ENCODE measurements at places on chromosomes 1 and 21.

GRCh38 chr1:119912963-119913362 is 16.6 kb upstream of the ADAM30 start:
- no peak for DNase-seq

GRCh38 chr1:156899956-156900718 is 6.6 kb downstream of the PEAR1 start:
- no peak for DNase-seq

DNA sequence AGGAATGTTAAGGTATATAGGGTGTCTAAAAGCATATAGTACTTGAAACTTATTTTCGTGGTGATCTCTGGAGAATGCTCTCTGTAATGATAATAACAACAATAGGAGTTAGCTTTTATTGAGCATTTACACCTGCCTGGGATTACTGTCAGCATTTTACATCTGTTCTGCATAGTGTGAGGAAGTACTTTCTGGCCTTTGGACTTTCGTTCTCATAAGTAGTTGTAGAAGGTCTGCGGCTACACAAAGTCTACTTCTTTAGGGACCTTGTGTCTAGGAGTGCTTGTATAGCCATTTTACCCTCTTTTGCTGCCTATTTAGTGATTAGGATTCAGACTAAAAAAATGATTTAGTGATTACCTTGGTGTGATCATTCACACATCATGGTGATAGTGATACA is 103.6 kb upstream of the GPR52 start:
- no peak for DNase-seq

GRCh38 chr1:67552336-67552759 is 122.1 kb upstream of the SERBP1 start:
- no peak for DNase-seq

GRCh38 chr1:36231191-36231590 is 6.9 kb downstream of the THRAP3 start:
- no peak for DNase-seq

- no peak for DNase-seq
Measured at GRCh38 chr21:15204140-15204969, 139.6 kb upstream of the NRIP1 start.

- DNase-seq: no peak
Measured at GRCh38 chr1:197909384-197909783, 7.0 kb downstream of the C1orf53 start.

- no peak for DNase-seq
Measured at GRCh38 chr1:85611425-85611824, 30.9 kb downstream of the CCN1 start.

GRCh38 chr21:31456201-31456600 is 112.1 kb upstream of the TIAM1 start:
- no peak for DNase-seq

DNA sequence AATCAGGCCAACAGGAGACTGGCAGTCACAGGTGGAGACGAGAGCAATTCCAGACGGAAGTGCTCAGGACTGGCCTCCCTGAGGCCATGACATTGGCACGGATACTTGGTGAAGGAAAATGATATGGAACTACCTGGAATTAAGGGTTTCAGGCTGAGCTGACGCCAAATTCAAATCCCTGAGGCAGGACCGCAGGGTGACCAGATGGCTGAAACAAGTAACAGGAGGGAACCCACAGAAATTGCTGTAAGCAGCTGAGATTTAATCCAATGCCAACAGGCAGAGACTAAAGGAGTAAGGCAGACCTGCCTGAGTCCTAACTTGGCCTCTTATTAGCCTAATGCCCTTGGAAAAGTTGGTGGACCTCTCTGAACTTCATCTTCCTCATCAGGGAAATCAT is 76.2 kb downstream of the ERG start:
- DNase-seq: no peak

DNA sequence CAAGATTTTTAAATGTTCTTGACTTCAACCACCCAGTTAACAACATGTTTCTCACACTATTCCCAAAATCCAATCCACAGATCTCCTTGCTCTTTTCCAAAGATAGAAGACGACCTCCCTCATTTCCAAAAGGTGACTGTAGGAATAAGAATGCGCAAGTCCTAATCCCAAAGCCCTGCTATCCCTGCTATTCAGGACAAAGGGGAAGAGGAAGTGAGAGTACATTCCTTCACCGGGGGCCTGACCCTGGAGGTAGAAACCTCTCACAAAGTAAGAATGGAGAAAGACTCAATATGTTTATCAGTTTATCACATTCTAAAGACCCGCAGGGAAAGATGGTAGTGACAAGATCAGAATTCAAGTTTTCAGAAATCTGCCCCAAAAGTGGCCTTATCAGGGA is 55.7 kb downstream of the PLEKHA6 start:
- DNase-seq: no peak

GRCh38 chr1:14141656-14142055 is 441.7 kb downstream of the PRDM2 start:
- no peak for DNase-seq

DNA sequence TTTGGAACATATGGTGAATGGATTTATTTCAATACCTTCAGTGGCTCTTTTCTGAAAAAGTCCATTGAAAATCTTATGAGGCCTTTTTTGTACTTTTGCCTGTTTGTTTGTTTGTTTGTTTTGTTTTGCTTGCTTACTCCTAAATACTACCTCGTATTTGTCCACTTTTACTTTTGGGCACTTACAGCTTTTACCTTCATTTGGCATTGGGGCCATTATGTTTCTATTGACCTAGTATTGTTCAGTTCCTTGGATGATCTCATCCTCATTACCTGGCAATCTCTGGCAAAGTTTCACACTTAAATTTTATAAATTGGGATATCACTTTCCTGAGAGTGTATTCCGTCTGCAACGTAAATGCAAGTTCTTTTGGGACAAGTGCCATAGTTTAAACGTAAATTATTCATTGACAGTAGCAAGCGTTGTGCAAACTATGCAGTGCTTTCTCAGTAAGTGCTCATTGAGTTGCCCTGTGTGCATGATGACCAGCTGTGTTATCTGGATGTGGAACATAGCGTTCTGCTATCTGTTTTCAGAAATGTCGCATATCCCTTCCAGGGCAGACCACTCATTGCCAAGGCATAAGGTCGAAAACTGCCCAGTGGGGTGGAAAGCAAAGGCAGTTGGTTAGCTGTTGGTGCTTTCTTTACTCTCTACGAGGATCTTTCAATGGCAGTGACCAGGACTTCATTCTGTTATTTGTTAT is 51.1 kb downstream of the LRRC8D start:
- no peak for DNase-seq

- DNase-seq: no peak
Measured at GRCh38 chr21:35503671-35504070, 454.6 kb upstream of the RUNX1 start.

- DNase-seq: no peak
Measured at GRCh38 chr1:214377886-214378285, 96.9 kb downstream of the SMYD2 start.

GRCh38 chr1:20282533-20282932 is 8.1 kb upstream of the VWA5B1 start:
- DNase-seq: no peak

DNA sequence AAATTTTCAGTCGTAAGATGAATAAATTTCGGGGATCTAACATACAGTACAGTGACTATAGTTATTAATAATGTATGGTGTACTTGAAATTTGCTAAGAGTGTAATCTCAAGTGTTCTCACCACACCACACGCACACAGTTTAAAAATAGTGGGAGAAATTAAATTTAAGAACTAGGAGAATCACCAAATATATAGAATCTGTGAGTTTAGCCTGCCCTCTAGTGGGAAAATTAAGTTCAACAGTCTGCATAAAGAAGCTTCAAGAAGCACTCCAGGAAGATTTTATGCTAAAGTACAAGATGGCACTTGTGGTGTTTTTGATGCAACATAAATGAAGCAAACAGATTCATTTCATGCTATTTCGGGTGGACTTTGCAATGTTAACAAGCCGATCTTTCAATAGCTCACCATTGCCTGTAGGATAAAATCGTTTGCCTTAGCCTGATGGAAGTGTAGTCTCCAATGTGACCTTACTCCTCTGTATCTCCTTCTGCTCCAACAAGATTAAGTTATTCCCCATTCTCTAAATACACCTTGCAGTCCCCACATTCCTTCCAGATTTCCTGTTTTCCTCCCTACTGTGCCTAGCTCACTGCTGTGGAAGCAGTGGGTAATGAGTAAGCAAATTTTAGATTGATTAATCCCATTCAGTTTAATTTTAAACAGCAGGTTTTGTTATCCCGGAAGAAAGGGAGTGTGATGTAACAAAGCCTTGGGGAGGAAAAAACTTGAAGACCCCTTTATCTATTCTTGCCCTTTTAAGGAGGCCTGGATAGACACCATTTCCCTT is 8.7 kb upstream of the PIK3C2B start:
- no peak for DNase-seq

GRCh38 chr21:36454093-36454531 is 25.8 kb downstream of the CLDN14 start:
- no peak for DNase-seq

DNA sequence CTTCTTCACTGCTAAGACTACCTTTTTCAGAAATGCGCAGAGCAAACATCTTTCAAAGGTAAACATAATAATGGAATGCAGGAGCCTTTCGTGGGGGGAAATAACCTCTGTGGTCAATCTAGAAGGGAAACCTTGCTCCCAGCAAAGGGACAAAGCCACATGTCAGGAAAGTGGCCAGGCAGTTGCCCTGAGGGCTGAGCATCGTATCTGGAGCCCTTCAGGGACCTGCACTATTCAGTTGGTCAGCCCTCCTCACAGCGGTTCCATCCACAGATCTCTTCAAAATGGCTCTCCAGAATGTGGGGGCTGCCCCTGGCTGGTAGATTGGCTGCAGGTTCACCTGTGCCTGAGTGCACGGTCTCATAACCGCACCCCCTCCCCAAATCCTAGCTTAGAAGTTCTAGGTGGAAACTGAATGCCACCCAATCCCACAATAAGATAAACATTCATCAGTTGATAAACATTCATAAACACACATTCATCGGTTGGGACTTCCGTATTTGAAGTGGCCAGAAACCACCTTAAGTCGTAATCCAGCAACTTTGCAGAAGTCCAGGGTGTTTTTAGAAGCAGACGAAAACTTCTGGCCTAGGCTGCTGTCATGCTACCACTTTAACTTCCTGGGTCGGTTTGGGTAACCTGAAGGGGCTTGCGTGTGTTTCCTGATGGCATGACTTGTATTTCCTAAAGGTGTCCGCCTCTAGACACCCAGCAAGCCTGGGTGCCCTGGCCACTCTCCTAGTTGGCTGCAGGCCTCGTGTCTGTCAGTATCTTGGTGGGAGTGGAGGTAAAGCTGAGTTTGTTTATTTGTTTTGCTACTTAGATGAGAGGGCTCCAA is 50.5 kb downstream of the RASSF5 start:
- peak; percentile 66 for DNase-seq

GRCh38 chr1:29324771-29325351 is 88.5 kb downstream of the PTPRU start:
- no peak for DNase-seq

DNA sequence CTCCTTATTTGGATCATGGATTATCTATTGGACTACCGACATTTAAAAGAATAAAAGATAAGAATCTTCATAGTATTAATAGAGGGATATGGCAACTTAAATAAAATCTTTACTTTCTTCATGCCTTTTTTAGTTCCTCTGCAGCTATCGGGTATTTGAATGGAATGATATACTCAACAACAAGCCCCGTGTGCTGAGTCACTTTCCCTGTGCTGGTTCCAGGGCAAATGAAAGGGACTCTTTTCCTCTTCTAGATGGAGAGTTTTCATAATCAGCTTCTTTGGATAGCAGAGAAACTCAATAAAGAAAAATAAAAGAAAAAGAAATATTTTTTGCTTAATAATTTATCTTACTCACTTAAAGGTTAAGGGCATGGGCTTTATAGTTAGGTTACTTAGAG is 213.7 kb downstream of the LRRC40 start:
- DNase-seq: no peak

- DNase-seq: no peak
Measured at GRCh38 chr1:82598337-82598736, 797.6 kb downstream of the ADGRL2 start.

GRCh38 chr1:197184190-197184589 is 37.7 kb upstream of the ASPM start:
- DNase-seq: no peak

DNA sequence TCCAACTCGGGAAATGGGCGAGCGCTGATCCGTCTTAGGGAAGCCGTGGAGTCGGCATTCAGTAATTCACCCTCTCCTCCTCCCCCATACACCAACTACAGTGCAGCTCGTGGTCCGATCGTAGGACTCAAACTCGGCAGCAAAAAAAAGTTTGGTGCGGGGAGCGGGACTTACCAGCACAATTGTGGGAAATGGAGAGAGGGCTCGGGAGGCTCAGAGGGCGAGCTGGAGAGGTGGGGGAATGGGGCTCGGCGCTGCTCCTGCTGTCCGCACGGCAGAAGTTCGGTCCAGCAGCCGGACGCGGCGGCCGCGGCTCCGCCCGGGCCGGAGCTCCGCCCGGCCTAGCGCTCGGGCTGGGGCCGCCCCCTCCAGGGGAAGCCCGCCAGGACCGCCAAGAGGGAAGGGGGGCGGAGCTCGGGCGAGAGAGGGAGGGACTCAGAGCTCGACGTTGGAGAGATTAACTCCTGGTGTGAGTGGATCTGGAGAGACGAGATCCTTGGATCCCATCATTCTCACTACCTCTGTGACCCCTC is 676 bp upstream of the PIAS3 start:
- DNase-seq: peak; percentile 75

GRCh38 chr21:38840456-38841300 is 34.9 kb downstream of the ETS2 start:
- no peak for DNase-seq

DNA sequence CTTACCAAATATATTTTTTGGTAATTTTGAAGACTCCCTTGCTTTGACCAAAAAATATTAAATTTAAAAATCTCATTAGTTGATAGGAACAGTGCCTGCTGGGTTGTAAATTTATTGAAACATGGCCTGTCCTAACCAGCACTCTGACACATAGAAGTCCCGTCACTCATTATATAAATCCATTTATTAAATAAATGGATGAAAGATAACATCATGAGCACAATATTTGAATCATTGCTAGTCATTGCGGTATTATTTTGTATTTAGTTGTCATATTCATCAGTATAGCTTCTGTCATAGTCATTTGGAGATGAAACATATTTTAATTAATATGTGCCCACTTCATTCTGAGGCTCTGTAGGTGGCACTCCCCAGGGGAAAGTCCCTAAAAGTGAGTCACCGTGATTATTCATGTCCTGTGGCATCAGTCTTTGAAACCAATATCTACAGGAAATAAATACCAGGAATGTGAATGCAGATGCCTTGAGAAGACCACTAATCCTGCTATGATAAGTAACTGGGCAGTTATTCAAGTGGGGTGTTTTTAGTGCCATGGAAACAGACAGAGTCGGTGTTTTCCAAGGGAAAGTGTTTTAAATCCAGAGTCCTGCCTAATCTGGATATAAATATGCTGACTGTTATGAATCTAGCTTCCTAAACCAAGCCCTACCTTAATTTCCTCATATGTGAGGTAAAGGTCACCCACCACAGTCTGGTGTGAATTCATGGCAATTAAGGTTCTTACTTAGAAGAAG is 302.0 kb downstream of the DUSP10 start:
- DNase-seq: peak; percentile 26

DNA sequence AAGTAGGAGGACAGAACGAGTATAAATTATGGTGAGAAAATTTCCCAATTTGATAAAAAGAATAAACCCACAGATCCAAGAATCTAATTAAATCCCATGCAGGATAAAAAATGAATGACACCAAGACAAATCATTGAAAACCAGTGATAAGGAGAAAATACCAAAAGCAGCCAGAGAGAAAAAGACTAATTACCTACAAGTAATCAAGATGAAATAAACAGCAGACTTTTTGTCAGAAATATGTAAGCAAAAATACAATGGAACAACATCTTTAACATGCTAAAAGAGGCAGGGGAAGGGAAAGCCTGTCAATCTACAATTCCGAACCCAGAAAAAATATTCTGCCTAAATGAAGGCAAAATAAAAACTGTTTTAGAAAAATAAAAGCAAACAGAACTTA is 20.7 kb upstream of the CCN1 start:
- no peak for DNase-seq

All from CD4-positive, alpha-beta T cell treated with Interleukin-15 for 1 hour (primary cell).